ENCODE measurements at places on chromosomes 5 and 9.

DNA sequence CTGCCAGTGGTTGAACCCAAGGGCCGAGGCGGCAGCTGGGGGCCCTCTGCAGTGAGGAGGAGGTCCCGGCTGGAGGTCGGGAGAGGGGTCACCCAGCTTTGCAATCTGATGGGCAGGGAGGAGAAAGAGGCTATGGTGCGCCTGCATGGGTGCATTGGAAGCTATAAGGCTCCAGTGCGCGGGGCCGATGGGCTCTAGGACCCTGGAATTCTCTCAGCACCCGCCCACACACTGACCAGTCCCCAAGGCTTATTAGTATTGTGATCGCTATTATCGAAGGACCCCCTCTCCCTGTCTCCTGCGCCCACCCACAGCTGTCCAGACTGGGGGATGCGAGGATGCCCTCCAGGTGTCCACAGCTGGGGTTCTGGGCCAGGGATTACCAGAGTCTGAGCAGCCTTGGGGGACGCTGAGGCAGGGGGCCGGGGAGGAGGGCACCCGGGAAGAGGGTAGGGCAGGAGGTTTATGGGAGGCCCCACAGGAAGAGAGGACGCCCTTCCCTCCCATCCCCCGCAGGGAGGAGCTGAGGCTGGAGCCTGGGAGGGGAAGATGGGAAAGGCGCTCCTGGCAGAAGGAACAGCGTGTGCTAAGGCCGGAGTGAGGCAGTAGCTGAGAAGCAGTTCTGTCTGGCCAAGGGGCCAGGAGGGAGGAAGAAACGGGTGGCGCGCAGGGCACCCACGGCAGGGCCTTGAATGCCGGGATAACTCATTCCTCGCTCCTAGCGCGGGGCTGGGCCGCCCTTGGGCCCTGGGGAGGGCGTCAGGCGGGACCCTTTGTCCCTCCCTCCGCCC is 24.2 kb downstream of the C9orf50 start:
- no peak for DNase-seq

DNA sequence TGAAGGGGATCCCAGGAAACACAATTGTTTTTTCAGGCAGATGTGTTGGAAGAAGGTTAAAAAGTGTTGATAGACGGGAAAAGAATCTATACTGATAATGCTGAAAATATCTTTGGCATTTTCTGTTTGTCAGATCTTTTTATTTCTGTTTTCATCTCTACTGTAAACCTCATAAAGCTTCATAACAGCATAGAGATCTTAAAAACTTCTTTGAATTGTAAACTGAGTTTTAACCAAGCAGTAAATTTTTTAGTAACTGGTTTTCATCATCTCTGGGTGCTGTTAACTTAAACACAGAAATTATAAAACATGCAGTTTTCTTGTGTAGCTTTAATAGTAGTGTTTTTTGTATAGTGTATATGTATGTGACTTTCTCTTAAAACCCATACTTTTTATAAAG is 227.0 kb downstream of the WDR70 start:
- DNase-seq = no peak

DNA sequence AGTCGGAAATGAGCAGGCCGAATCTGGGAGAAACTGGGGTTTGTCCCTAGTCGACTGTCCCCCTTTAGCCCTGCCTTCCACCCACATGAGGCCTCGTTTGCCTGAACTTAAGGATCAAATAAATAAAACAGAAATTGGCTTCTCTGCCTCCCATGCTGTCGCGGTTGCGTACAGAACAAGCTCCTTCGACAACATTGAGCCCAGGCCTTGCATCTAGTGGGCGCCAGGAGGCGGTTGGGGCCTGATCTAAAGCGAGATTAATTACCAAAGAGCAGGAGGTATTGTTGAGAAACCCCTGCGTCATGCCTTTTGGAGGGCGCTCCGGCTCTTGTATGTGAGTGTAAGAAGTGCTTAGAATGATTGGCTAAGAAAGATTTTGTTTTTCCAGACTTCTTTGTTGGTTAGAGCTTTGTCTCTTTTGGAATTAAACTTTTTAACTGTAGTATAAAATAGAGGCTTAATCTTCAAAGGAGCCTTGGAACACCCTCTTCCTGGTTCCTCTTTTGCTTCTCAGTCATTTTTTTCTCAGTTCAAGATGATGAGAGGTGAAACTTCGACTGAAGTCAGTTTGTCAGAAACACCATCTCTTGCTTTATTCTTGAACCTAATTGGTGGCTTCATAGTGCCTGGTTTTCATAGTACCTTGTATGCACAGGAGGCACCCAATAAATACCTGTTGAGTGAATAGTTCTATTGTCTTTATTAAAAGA is 828 bp downstream of the ATP6V0E1 start:
- peak; percentile 85 for DNase-seq

GRCh38 chr5:92687821-92688722 is 892.9 kb downstream of the NR2F1-AS1 start:
- peak; percentile 63 for DNase-seq

DNA sequence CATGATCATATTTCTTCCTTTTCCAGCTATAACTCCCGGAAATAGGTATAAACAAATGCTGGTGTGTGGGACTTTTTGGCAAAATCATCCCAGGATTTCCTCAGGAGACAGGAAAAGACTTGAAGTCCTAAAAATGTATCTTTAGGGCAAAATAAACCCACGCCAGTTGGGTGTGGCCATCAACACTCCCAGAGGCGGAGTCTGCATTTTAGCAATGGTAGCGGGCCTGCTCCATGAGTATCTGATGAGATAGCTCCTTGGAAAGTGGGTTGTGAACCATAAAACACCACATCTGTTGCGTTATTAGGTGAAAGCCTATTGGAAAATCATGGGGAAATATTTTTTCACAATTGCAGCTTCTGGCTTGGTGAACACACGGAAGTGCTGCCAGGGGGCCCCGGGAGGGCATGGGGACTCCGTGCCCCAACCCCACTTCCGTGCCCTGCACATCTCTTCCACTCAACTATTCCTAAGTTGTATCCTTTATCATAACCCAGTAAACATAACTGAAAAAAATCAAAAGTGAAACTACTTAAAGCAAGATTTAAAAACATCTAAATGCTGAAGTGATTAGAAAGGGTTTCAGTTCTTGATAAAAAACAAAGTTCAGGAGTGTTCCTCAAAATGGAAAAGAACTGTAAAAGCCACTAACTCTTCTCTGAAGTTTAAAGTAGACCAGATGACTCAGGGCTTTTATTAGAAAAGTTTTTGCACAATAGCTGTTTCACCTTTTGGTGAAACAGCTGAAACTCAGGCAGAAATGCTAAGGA is 111.2 kb downstream of the LRRC70 start:
- DNase-seq = no peak

DNA sequence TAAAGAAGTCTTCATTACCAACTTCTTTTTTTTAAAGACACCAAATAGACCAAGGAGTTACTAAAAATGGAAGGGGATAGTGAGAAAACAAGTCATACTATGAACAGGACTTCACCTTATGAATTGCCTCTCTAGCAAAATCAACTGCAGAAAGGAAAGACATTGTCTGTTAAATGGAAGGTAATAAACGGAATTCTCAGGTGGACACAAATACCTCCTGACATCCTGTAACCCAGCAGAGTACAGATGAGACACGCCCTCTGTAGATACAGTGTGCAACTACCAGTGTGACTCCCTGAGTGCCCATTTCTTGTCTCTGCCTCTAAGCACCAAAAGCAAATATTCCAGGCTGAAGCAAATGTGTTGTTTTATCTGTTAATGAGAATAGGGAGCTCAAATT is 12.2 kb upstream of the PLPP1 start:
- no peak for DNase-seq
